C1 segment of cervical spinal cord (tissue), 14 donors: ENCODE measurements at places on chromosomes 5 and 9.

DNA sequence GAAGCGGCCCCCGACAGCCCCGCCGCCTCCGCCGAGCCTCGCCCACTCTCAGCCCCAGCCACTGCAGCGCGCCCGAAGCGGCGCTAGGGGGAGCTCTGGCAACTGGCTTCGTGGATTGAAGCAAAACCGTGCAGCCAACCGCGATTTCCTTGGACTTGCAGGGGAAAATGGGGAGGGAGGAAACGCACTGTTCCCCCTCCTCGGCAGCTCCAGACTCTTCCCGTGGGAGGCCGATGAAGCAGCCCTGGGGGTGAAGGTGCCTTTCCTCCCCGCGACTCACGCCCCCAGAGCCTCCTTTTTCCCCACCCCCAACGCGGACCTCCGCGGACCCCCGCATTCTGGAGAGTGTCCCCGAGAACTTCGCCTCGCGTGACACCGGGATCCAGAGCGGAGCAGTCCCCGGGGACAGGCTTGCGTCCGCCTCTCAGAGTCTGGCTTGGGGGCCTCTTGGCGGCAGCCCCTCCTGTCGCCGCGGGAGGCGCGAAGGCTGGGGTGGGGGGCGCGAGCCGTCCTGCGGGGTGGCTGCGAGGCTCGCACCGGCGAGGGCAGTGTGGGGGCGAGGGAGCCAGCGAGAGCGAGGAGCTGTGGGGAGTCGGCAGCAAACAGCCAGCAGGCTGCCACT is 3.8 kb downstream of the IER5L start:
- DNase-seq, result peak; percentile 75

GRCh38 chr5:60494635-60495034 is 205.3 kb downstream of the DEPDC1B start:
- DNase-seq, result no peak

DNA sequence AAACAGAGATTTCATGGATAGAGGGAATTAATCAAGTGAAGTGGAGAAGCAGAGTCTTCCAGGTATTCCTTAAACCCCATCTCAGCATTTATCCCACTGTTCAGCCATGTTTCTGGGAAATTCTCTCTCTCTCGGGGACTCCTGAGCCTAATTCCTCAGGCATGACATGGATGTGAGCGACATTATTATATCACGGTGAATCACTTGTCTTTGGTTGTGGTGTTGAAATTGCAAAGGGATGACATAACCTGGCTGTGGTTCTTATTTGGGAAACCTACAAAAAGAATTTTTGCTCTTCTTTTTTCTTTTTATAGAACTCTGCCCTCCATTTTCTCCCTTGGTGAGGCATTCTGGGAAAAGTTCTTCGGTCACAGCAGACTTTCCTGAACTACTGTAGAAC is 457.9 kb upstream of the PTGER4 start:
- no peak for DNase-seq

DNA sequence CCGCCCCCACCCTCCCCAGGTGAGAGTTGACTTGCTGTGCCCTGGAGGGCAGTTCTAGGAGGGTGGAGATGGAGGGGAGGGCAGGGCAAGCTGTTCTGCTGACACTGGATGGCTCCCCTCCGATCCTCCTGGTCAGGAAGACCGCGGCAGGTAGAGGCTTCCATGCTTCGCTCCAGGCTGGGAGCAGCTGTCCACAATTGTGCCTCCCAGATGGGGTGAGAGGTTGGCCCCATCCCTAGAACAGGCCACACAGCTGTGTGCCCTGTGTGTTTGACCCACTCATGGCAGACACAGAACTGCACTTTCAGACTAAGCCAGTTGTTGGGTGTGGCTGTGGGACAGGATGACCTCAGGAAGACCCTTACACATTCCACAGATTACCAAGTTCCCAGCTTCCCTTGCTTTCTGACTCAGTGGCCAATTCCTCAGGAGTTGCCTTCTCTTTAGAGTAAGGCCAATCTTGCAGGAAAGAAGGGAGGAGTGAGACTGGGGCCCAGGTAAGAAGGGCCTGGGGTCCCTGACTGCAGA is 72.1 kb upstream of the HSPA9 start:
- DNase-seq, result no peak

DNA sequence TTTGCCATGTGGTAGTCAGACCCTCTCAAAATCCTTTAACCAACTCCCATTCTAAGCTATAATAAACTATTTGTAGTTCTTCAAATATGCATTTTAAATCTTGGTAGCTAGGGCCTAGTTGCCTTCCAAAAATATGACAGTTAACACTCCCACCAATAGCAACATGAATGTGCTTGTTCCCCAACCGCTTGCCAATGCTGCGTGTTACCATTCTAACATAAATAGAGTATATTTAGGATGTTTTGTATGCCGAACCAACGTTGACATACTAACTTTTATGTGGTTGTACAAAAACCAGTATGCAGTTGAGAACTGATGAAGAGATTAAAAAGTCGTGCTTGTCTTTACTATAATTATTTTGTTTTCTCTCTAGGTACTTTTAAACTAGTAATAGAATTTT is 9.0 kb downstream of the UBE2B start:
- DNase-seq, result no peak

DNA sequence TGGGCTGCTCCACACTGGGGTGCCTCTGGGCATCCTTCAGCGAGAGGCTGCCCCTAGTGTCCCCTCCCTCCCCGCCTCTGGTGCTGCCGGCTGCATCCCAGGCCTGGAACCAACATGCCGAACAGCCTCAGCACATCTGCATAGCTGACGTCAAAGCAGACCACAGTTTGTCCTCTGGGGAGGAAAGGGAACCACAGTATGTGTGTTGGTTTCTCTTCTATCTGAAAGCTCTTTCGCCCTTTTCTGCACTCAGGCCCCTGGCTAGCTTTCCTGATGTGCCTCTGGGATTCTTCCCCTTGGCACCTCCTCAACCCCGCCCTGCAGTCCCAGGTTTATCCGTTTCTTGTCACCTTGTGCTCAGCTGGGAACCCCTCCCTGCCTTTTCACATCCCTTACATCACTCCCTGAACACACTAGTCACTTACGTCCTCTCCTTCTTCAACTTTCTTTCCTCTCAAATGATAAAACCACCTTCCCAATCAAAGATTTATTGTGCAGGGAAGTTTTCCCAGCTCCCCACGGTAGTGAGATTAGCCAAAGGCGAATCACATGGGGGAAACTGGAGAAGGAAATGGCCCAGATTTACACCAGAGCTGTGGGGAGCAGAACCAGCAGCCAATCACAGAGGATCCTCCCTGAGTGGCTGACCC is 35.5 kb upstream of the B4GALT1 start:
- no peak for DNase-seq

GRCh38 chr9:33288235-33288634 is 2.1 kb upstream of the NFX1 start:
- no peak for DNase-seq

DNA sequence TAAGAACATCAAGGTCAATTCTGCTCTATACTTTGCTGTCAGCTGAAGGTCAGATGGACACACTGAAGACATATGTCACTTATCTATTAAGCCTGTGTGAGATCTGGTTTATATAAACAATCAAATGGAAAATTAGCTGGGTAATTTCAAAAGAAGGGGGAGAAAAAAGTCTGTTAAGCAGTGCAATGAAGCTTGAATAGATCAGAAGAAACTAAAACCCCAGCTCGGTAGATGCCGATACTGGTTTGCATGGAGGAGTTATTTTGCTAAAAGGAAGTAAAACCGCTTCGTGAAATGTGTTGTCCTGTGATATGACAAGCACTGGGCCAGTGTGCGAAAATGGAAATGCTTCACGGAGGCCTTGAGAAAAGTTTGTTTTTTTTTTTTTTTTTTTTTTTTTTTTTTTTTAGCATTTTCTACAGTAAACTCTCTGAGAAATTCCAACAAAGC is 148.8 kb downstream of the MEF2C start:
- no peak for DNase-seq

DNA sequence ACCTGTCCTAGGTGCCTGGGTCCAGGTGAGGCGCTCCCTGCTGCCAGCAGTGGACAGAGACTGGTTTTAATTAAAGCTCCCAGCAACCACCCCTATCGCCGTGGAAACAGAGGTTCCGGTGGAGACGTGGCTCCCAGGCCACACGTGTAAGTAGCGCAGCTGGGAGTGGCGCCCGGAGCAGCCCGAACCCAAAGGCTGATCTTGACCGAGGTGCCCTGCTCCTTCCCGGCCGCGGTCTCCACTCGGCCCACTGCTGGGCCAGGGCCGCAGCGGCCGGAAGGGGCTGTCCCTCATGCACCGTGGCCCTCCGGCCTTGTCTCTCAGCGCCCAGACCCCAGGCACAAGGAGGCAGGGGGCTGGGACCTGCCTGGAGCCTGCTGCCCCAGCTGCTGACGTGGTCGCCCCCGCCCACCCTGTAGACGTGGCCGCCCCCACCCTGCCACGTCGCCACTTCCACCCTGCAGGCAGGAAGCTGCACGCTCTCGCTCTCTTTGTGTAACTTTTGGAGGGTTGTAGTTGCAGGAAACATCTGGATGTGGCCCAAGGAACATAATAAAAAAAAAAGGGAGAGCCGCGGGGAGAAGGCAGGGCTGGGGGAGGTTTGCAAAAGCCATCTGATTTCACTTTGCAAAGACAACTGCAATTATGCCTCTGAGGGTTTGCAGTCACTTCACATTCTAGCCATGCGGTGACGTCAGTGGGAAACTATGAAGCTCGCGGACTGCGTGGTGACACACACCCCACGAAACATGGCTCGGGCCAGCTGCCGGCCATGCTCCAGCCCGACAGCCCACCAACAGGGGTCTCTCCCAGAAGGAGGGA is 129.9 kb downstream of the RXRA start:
- no peak for DNase-seq

- no peak for DNase-seq
Observed at GRCh38 chr9:99403371-99403770, 181.3 kb downstream of the SEC61B start.

DNA sequence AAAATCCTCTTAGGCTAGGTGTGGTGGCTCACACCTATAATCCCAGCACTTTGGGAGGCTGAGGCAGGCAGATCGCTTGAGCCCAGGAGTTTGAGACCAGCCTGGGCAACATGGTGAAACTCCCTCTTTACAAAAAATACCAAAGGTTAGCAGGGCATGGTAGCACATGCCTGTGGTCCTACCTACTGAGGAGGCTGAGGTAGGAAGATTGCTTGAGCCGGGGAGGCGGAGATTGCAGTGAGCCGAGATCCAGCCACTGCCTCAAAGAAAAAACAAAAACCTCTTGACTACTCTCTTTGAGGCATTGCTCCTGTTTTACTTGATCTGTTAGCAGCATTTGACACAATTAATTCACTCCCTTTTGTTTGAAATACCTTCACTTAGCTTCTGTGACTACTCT is 20.7 kb downstream of the KIF2A start:
- no peak for DNase-seq

DNA sequence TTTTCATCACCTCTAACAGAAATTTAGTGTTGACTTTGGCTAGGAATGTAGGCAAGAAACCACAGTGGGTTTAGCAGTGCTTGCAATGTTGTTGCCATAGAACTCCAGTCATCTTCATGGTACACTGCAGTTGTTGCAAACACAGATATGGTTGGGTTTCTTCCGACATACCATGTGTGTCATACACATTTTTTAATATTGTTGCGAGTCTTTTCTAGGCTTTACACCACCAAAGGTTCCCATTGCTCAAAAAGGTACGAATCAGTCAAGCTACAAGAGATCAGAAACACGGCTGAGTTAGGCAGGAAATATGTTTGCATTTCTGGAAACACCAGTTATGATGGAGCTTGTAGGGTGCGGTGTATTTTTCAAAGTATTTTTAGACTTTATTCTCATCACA is 172.4 kb downstream of the SYK start:
- no peak for DNase-seq

GRCh38 chr9:132975961-132976360 is 2.5 kb upstream of the GFI1B start:
- DNase-seq, result no peak

GRCh38 chr9:15641291-15641690 is 88.4 kb downstream of the CCDC171 start:
- no peak for DNase-seq

GRCh38 chr9:91896097-91896496 is 53.9 kb downstream of the ROR2 start:
- DNase-seq, result no peak

DNA sequence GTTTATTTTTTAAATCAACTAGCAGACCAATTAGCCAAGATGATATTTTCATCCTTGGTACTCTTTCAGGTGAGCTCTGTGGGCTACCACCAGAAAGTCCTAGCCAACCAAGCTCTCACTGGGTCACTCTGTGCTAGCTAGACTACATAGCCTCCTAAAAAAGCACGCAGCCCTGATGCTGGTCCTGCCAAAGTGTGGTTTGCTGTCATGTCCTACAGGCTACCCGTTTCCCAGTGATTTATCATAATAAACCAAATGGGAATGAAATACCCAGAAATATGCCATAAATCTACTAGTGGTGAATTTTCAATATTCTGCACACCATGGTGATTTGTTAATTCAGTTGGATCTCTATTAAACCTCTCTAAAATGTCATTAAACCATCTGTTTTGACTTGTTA is 481.4 kb downstream of the RAB3C start:
- no peak for DNase-seq

DNA sequence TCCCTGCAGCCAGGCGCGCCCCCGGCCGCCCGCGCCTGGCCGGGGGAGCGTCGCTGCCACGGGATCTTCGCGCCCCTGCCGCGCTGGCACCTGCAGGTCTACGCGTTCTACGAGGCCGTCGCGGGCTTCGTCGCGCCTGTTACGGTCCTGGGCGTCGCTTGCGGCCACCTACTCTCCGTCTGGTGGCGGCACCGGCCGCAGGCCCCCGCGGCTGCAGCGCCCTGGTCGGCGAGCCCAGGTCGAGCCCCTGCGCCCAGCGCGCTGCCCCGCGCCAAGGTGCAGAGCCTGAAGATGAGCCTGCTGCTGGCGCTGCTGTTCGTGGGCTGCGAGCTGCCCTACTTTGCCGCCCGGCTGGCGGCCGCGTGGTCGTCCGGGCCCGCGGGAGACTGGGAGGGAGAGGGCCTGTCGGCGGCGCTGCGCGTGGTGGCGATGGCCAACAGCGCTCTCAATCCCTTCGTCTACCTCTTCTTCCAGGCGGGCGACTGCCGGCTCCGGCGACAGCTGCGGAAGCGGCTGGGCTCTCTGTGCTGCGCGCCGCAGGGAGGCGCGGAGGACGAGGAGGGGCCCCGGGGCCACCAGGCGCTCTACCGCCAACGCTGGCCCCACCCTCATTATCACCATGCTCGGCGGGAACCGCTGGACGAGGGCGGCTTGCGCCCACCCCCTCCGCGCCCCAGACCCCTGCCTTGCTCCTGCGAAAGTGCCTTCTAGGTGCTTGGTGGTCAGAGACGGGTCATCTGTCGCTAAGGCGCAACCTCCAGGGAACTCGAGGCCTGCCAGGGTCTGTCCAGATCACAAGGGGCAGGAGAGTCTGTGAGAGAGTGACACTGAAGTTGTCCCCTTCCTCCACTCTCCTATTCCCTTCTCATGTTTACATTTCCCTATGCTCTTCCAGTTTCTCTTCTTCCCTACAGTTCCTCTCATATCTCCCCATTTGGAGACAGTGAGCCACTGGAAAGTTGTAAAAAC is 1.3 kb downstream of the GPR150 start:
- DNase-seq, result no peak

- DNase-seq, result peak; percentile 18
Observed at GRCh38 chr9:7984203-7984602, 184.6 kb upstream of the DMAC1 start.
